ENCODE measurements at places on chromosomes 3 and 15.

DNA sequence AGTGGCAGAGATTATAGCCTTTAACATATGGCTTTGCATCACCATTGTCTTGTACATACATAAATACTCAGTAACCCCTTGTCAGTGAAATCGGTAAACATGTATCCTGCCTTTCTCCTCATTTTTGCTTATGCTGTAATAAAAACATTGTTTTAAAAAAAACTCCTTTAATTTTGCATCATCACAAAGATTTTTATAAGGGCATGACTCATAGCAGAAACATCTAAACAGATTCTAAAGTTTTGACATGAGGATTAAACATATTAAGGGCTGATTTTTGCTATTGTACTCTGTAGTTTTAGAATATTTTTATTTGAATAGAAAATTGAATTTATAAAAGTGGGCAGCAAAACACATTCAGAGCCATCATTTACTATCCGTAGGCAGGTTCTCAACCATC is 275.9 kb downstream of the ZIC4 start:
- DNase-seq: no peak

DNA sequence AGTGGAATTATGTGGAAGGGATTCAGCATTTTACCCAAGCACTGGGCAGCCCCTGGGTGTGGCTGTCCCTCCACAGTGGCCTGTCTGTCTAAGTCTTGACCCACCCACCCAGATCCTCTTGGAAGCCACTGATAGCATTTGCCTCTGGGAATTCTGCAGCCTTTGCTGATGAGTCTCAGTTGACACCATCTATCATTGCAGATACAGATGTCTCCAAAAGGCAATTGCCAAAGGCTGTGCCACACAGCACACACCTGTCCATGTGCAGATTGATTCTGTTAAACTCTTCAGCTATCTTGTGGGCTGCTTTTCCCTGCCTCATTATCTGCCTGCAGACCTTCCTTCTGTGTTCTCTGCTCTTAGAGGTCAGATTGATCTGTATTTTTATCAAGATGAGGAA is 18.1 kb downstream of the CX3CR1 start:
- no peak for DNase-seq

DNA sequence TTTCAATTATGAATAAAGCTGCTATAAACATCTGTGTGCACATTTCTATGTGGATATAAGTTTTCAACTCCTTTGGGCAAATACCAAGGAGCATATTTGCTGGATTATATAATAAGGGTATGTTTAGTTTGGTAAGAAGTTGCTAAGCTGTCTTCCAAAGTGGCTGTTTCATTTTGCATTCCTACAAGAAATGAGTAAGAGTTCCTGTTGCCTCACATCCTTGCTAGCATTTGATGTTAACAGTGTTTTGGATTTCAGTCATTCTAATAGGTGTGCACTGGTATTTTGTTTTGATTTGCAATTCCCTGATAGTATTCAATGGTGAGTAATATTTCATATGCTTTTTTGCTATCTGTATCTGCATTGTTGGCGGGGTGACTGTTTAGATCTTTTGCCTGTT is 120.7 kb upstream of the MDFIC2 start:
- DNase-seq: no peak

- no peak for DNase-seq
Observed at GRCh38 chr3:120022729-120023128, 71.5 kb downstream of the GSK3B start.

DNA sequence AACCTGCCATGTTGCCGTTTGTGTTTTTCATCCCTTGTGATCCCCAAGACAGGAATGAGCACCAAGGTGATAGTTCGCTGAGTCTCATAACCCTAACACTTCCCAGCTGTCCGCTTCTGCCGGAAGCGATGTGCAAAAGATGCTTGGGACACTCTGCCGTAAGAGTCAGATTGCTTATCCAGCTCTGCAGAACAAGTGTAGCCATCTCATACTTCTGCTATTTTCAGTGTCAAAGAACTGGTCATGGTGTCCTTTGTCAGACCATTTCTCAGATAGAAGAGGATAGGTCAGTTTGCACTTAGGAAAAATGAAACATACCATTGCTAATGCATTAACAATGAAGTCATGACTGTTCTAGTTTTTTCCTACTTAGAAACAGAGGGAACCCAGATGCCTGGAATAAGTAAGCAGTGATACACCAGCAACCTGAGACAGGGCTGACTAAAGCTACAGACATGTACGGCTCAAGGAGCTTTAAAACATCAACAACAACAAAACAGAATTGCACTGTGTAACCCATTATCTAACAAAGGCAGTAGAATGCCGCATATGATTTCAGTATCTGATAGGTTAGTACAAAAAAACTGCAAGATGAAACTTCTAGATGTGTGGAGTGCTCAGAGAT is 134.0 kb upstream of the IL12A start:
- no peak for DNase-seq

DNA sequence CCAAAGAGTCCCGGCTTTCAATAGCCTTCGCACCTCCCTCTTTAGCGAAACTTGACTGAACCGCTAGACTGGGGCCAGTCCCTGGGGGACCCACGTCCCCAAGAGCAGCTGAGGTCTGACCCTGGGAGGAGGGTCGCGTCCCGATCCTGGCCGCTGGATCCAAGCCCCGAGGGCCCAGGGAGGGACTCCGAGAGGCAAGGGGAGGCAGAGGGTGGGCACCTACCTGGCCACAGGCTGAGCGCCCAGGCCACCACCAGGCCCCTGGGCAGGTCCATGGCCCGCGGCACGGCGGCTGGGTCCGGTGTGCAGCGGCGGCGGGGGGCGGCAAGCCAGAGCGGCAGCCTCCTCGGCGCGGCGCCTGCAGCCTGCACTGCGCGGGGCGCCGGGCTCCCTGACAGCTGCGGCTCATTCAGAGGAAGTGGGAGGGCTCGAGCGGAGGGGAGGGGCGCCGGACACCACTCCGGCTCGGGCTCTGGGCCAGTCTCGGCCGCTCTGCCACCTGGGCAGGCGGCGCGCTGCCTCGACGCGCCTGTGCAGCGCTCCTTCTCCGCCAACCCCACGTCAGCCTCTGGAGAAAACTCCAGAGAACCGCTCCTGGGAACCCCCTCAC is at the start of gene ITGA11:
ITGA11 (minus strand) TSS at position 372 of the 610 bp plus-strand sequence; CDS start at position 275, 97 bp downstream.
- DNase-seq: no peak

GRCh38 chr3:196942915-196943277 is 568 bp upstream of the NCBP2 start:
- DNase-seq: no peak
